ENCODE measurements at places on chromosomes 7 and 10.

DNA sequence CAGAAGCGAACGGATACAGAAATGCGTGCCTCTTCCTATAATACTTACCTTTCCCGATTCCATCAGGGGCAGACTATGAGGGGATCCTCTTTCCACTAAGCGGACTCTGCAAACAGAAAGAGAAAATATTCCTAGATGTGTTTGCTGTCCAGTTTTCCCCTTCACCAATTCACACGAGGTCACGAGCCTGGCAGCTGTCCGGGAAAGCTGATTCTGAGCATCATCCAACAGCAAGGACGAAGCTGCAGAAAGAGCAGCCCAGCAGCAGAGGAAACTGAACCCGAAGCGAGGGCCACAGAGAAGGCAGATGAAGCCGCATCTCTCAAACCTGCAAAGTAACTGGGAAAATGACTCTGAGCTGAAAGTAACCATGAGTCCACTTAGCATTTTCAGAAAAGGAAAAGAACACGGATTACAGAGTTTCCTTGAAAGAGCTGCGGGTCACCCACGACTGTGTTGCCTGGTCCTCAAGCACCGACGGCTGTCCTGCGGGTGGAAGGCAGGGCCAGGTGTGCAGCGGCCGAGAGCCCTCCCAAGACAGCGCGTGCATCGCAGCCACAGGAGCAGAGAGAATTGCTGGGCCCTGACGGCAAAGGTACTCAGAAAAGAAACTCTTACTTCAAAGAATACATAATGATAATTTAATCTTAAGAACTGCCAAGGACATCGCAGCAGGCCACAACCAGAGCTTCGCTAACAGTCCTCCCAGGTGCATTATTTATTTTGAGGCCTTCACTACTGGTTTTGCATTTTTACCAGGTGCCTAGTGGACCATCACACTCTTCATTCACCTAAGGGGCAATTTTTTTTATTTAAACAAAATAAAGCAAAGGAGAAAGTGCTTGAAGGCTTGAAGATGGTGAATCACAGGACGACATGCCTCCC, 153.3 kb downstream of the ZMYND11 start:
- DNase-seq: no peak

DNA sequence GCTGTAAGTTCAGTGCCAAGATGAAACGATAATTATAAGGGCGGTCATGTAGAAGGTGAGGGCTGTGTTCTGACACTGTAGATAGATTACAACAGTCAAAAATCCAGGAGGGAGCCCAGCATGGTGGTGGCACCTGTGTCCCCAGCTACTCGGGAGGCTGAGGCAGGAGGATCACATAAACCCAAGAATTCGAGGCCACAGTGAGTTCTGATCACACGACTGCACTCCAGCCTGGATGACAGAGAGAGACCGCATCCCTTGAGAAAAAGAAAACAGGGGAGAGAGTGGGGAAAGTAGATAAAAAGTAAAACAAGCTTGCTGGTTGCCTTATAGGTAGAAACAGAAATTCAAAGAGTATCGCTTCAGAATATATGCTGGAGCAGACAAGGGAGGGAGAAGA, 52.1 kb downstream of the KCNH2 start:
- DNase-seq: no peak

- DNase-seq: no peak
These were observed 36.2 kb upstream of the OGDHL start for GRCh38 chr10:49798275-49798674.

- DNase-seq: no peak
These were observed 88.5 kb downstream of the AVL9 start for GRCh38 chr7:32583791-32584190.

GRCh38 chr10:101453318-101453717, 99.4 kb downstream of the BTRC start:
- DNase-seq: no peak

GRCh38 chr7:157432957-157433576, 96.3 kb downstream of the DNAJB6 start:
- peak; percentile 52 for DNase-seq

GRCh38 chr10:77405771-77406241, 231.8 kb downstream of the KCNMA1 start:
- peak; percentile 76 for DNase-seq

- no peak for DNase-seq
These were observed 25.6 kb downstream of the YKT6 start for GRCh38 chr7:44226396-44226753.

GRCh38 chr10:49594594-49594993, 15.5 kb upstream of the SLC18A3 start:
- DNase-seq: peak; percentile 50

GRCh38 chr10:61627266-61627665, 35.5 kb upstream of the CABCOCO1 start:
- DNase-seq: no peak

DNA sequence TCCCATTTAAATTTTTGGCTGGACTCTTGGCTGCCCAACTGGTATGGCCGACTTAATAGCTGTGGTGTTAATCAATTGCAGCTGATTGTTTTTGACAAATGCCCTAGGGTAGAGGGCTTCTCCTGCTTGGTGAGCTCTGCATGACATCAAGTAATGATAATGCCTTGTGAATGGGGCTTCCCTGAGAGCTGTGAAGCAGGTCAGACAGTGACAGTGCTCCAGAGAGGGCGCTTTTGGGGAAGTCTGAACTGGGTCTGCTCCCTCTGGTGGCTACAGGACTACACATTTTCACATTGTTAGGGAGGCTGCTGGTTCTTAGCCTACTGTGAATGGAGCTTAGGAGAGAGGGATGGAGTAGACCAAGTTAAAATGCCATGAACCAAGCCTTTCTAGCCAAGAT, 98.8 kb downstream of the SDK1 start:
- DNase-seq: no peak

GRCh38 chr7:7795630-7796121, 77.3 kb upstream of the RPA3 start:
- no peak for DNase-seq

- no peak for DNase-seq
These were observed 14.6 kb downstream of the PPIF start for GRCh38 chr10:79361726-79362397.

GRCh38 chr7:76023002-76023401, 24.8 kb downstream of the STYXL1 start:
- no peak for DNase-seq

- no peak for DNase-seq
These were observed 38.9 kb upstream of the ANKRD1 start for GRCh38 chr10:90959826-90960225.

GRCh38 chr10:128095027-128095752, 31.0 kb downstream of the MKI67 start:
- DNase-seq: no peak

DNA sequence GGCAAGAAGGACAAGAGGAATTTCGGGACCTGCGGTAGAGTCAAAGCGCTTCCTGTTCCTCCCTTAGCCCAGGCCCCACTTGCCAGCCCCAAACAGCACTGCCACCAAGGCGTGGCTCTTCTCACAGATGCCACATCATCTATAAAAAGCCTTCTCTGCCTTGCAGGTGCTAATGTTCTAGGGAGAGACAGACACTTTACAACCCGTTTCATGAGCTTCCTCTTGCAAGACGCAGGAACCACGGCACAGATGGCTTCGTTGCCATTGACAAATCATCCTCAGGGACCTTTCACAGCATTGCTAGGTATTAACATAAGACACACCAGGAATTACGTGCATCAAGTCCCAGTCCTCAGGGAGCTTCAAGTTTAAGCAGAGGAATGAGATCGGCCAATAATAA, 180.9 kb downstream of the JCAD start:
- no peak for DNase-seq

- no peak for DNase-seq
These were observed 27.3 kb downstream of the PFKP start for GRCh38 chr10:3094609-3095036.

DNA sequence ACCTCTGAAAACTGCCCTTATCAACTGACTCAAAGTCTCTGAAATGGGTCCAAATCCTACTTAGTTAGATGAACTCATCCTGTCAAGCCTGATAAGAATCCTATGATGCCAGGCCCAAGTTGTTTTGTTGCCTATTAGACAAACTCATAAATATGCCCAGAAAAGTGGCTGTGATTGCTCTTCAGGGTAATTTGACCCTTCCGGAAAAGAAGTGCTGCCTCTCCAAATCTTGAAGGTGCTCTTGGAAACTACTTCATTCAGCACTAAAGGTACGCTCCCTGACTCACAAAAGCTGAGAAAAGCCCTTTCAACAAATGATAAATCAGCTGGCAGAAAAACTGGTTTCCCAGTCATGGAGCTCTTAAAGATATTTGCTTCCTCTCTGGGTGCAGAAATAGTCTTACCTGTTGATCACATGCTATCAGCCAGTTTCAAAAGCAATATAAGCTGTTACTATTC, 6.7 kb downstream of the IFIT5 start:
- DNase-seq: no peak

DNA sequence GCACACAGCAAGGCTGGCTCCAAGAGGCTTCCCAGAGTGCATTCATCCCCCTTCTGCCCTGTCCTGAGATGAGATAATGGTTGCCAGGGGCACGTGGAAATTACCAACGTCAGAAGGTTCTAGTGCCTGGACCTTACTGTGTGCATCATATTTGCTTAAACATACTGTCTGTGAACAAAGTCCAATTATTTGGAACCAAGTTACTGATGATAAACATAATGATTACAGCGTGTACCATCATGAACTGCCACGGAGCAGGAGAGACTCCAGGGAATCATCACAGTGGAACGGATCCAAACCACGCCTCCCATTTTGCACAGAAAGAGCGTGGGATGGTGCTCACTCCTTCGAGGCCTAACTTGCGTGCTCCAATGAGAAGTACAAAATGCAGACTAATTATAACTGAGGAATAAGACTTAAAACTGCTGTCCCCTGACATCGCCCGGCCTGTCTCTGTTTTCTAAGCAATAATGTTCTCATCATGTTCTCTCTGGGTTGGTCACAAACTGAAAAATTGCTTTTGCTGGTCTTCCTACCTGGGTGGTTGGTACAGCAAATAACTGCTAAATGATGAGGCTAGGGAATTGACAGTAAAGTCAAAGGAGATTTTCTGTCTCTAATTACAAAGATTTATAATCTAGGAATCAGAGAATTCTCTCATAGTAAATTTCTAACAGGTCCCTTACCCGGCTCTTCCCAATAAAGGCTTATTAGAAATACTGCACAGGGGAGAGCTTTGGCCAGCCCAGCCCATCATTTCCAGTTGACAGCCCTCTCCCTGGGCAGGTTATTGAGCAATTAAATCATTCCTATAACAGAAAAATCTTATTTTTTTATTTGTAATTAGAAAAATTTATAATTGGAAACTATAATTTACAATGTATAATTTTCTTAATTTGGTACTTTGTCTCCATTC, 182.2 kb downstream of the CAMK1D start:
- DNase-seq: peak; percentile 28

GRCh38 chr10:69826789-69827554, 25.3 kb downstream of the COL13A1 start:
- DNase-seq: no peak

DNA sequence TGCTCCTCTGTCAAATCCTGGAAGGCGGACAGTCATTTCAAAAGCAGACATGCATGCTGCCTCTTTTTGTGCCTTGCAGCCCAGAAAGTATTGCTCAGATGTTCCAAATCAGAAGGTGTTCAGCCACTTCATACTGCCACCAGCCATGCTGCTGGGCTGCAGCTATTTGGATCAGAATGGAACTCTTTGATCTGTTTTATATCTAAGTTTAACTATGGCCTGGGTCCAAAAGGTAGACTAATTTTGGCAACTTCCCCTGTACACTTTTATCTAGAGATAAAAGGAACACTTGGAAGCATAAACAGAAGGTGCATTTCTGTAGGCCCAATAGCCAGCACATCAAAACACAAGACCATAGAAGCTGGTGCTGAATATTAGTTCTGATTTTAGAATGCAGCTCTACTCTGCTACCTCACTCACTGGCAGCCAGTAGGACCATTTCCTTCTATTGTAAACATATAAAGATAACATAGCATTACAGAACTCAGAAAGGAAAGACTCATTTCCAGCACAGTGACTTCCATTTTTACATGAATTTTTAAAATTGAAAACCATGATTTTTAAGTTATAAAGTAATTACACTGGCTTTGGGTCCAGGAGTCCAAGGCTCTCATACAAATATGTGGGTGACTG, 143.1 kb upstream of the CAV2 start:
- no peak for DNase-seq

- DNase-seq: no peak
These were observed 146.6 kb downstream of the CHN2 start for GRCh38 chr7:29341156-29341555.

DNA sequence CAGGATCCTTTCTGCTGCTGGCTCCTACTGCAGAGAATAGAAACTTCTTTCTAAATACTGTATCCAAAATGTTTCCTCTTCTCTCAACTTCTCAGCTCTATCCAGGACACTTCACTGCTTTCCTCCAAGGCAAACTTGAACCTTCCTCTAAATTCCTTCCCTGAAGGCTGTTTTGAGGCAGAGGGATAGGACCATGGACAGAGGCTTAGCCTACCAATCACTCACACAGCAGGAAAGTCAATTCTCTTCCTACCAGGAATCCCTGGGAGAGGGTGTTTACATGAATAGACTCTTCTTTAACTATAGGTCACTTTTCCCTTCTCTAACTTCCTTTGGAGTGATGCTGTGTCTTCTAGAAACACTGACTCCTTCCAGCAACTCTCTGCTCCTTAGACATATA, 115.6 kb upstream of the MKLN1 start:
- no peak for DNase-seq

- DNase-seq: no peak
These were observed 11.4 kb downstream of the PWWP2B start for GRCh38 chr10:132408367-132408781.

- DNase-seq: no peak
These were observed 251.2 kb upstream of the PPP2R2D start for GRCh38 chr10:131649617-131650016.

GRCh38 chr7:29278337-29279069, 83.9 kb downstream of the CHN2 start:
- peak; percentile 80 for DNase-seq

- DNase-seq: no peak
These were observed 535.6 kb upstream of the GHITM start for GRCh38 chr10:83603708-83604107.

DNA sequence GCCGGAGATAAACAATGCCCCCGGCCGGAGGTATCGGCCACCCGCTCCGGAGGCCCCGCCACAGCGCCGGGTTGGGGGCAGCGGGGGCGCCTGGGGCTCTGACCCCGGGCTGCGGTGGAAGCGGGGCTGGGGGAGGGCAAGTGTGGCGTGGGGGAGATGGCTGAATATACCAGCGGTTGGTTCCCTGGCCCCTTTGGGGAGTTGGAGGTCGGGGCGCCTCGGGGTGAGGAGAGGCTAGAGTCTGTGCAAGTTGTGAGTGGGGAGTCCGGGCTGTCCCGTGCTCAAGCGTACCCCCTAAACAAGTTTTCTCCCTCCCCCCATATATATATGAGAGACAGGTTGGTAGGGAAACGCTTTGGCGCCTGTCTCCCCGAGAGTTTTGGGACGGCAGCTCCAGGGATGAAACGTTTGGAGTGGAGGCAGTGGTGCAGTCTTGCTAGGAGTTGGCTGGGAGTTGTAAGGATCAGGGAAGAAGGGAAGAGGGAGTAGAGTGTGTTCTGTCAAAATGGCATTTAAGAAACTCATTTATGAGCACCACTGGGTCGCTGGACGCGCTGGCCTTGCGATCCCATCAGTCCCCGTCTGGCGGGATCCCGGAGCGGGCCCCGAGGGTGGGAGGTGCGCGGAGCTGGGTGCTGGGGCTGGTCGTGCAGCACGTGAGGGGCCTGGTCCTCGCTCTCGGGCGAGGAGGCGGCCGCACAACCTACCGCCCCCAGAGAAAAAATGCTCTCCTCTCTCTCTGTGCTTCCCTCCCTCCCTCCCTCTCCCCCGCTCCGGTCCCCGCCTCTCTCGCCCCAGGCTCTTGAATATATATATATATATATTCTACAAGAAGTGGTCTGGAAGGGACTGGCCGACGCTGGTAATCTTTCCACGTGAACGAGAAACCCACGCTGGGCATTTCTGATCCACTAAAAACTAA, 1.1 kb downstream of the TET1 start:
- no peak for DNase-seq
